ENCODE measurements at places on chromosomes 2 and 18.

DNA sequence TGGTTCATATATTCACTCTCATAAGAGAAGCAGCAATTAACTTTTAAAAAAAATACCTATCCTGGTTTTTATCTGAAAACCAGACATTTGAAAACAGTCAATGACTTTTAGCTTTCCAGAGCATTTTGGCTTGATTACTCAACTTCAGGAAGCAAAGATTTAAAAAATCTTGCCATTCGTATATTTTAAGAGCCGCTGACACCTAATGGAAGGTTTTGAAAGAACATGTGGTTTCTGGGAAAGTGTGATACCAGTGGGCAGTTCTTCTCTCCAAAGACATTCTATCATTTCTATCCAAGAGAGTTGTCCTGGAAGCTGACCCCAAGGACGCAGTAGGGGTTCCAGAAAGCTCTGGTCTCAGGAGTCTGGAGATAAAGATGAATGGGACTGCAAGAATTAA is 234.7 kb downstream of the TTC32 start:
- no peak for DNase-seq

GRCh38 chr18:48075707-48076093 is 145.2 kb upstream of the SMAD2 start:
- no peak for DNase-seq

GRCh38 chr2:39816428-39816827 is 37.4 kb upstream of the THUMPD2 start:
- no peak for DNase-seq

GRCh38 chr2:126761256-126761980 is 105.5 kb downstream of the GYPC start:
- DNase-seq, result no peak

- DNase-seq, result no peak
Observed at GRCh38 chr2:190119923-190120590, 57.5 kb upstream of the MSTN start.

DNA sequence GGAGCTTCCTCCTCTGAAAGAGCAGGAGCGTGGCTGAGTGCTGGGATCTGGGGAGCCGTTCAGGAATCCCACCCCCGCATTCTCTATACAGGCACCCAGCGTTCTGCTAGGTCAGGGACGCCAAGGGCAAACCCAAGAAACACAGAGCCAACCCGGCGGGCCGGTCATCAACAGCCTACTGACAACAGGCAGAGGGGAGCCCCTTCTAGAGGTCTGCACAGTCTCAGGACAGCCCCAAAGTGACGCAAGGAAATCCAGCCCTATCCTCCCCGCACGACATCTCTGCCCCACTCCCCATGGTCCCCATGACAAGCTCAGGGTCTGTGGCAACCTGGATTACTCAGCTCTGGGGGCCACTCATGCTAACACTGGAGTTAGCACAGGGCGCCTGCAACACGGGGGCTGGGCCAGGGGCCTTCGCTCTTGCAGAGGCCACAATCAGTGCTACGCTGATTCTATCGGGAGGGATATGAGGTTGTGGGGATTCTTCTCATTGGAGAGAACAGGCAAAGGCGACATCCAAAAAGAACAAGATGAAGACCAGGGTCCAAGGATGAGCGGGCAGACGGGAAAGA is 81.6 kb downstream of the PXDN start:
- no peak for DNase-seq

DNA sequence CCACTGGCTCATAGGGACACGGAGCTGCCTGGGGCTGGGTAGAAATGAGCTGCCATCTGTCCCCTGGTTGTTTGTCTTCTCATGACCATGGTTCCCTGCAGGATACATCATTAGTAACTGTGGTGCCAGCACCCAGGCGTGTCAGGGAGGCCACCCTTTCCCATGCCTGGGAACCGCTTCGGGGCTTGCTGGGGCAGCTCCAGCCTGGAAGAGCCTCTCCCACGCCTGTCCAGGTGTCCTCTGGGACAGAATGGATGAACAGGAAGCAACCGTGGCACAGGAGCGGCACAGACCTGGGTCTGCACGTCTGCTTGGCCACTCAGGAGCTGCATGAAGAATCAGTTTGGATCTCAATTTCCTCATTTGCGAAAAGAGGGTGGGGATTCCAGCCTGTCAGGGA is 34.8 kb downstream of the SDC1 start:
- DNase-seq, result no peak

GRCh38 chr2:54605836-54606235 is 117.6 kb upstream of the EML6 start:
- no peak for DNase-seq

DNA sequence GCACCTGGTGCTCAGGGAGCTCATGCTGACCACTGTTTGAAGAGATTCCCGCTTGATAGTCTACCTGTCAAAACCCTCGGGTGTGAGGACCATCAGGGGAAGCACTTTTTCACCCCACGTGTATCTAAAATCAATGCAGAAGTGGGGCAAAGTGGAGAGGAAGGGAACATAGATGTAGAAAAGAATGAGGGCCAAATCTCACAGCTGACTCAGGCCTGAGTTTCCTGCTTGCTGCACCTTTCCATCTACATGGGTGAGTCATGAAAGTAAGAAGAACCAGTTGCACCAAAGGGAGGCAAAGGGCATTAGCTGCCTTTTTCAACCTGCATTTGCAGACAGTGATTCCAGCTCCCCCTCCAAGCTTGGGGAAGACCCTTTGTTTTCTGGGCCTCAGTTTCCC is 100.2 kb upstream of the MYCN start:
- DNase-seq, result no peak

DNA sequence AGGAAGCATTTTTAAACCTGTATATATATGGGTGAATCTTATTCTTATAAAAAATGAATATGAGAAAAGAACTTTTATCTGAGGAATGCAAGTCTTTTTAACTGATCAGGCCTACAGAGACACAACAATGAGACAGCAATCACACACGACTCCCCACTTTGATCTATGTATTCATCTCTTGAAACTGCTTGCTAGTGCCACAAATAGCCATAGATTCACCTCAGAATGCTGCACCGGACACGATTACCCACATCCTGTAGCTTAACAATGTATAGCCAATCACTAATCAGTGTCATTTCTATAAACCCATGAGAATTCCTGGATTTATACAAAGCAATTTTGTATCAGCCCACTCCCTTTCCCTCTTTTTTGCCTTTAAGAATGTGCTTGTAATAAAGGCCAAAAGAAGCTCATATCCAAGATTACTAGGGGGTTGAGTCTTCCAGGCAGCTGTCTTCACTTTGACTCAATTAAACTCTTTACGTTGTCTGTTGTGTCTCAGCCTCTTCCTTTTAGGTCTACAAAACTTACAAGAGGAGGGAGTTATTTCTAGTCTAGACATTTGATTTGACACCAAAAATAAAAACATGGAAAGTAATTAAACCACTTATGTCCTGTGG is 94.9 kb downstream of the MBD2 start:
- DNase-seq, result no peak

DNA sequence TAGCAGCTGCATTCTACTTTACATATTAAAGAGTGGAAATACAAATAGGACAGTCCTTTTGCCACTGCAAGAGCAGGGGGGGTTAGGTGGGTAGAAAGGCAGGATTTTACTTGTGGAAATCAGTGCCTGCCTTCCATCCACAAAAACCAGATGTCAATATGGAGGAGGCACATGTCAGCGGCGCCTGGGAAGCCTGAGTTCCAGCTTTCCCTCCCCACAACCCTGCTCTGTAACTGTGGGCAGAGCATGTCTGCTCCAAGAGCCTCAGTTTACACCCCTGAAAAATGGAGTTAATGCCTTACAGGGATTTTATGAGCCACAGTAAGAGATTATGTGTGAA is 32.9 kb downstream of the STEAP3 start:
- no peak for DNase-seq

- no peak for DNase-seq
Observed at GRCh38 chr2:240594511-240595380, 8.2 kb downstream of the CAPN10 start.

DNA sequence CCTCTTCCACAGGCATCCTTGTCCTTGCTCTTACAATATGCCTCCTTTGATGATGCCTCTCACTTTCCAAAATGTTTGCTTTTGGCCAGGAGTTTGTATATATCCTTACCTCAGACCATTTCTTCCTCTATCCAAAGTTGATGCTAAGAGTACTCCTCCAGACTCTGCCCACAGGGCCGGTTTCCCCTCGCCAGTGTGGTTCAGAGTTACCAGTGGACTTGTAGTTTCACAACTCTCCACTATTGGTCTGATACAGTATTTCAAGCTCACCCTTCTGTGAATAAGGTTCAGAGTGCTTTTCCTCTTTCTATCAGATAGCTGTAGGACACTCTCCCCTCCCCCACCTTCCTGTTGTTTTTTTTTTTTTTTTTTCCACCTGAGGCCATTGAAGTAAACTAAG is 42.2 kb upstream of the LINC00305 start:
- no peak for DNase-seq

DNA sequence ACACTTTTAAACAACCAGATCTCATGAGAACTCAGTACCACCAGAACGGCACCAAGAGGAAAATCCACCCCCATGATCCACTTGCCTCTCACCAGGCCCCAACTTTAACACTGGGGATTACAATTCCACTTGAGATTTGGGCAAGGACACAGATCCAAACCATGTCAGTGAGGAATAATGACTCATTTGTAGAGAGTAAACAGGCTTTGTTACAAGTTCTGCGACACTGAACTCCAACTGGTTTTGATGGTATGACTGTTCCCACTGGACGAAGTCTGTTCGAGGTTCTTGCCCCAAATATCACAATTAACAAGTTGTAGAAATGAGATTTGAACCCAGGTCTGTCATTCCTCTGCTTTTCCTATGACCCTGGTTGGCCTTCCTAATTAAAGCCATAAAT is 718.1 kb upstream of the ID2 start:
- DNase-seq, result no peak

GRCh38 chr2:231244382-231245248 is 46.2 kb downstream of the ARMC9 start:
- DNase-seq, result no peak

DNA sequence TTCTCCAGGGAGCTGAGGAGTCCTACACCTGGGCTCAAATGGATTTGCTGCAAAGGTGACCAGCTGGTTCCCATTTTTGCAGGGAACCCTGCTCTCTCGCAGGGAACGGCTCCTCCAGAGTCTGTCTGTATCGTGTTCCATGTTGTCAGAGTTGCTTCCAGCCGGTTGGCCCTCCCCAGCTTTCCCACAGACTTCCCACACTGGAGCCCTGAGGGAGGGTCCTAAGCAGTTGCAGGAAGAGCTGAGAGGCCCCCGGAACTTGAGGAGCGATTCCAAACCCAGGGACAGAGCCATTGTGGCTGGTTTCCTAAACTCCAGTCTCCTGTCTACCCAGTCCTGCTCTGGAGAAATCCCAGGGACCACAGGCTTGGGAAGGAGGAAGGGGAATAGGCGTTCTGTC is 121.7 kb upstream of the PPP1CB start:
- DNase-seq, result no peak

GRCh38 chr18:9738266-9738969 is 30.3 kb downstream of the RAB31 start:
- DNase-seq, result no peak

DNA sequence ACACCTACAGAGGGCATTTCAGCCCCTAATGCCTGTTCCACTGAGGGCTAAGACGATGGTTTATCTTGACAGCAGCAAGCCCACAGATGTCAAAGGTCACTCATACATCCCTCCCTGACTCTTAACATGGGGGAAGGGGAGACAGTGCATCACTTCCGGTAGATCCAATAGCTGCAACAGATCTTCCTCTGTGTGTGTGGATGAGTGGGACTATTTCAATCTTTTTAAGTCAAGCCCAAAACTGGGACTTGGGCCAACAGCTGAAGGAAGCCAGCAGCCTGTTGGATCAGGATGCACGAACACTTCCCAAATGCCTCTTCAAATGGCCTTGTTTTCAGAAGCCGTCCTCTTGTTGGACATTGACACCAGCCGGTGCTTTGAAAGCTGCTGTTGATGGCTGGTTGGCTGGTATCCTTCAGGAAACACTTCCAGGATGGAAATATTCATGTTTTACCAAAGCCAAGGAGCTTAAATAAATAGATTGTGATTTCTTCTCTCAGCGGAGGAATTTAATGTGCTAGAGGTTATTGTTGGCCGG is 59.2 kb downstream of the IL1R2 start:
- DNase-seq, result no peak

GRCh38 chr2:45168711-45169338 is 159.6 kb upstream of the SIX2 start:
- DNase-seq, result no peak

GRCh38 chr2:106547164-106547903 is 60.2 kb downstream of the CD8B2 start:
- DNase-seq, result no peak

All from stimulated activated naive CD4-positive, alpha-beta T cell treated with Interleukin-2 at 50 U/mL for 16 hours (primary cell).